Fibroblast of mammary gland (primary cell): ENCODE measurements at places on chromosomes 5 and 9.

GRCh38 chr5:152514827-152515397 lies 109.8 kb upstream of the NMUR2 start:
- peak; percentile 35 for DNase-seq

- DNase-seq = no peak
Observed at GRCh38 chr5:124980163-124980941, 233.9 kb upstream of the ZNF608 start.

- DNase-seq = no peak
Observed at GRCh38 chr5:174901336-174901735, 177.0 kb downstream of the MSX2 start.

DNA sequence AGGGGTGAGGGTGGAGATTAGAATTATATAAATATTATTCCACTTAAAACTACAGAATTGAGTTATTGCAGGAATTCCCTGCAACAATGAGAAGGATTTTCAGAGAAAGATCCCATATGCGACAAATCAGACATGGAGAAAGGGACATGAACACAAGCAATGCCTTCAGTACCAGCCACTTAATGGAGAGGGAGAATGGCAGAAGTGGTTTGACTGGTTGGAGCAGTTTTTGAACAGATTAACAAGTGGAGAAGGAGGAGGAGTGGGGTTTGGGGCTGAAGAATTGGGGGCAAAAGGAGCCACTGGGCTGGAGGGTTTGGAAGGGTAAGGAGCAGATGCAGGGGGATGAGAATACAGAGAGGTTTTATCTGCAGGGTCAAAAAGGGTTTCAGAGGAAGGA lies 620.9 kb upstream of the PTPRD start:
- DNase-seq = no peak

- no peak for DNase-seq
Observed at GRCh38 chr5:102781786-102782185, 26.7 kb downstream of the PAM start.

- DNase-seq = no peak
Observed at GRCh38 chr5:134521841-134522240, 3.6 kb upstream of the JADE2 start.

GRCh38 chr5:41527201-41527779 lies 16.9 kb upstream of the PLCXD3 start:
- peak; percentile 99 for DNase-seq

DNA sequence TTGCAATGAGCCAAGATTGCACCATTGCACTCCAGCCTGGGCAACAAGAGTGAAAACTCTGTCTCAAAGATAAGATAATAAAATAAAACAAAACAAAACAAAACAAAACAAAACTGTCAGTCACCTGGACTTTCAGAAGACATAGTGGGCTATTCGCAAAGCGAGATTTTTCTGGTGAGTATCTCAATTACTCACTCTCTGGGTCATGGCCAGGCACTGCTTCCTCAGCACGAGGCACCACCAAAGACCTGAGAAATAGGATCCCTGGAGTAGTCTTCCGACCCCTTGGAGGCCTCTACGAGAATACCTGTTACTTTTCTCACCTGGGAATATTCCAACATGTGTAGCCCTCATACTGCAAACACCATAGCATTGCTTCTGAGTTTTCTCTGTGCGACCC lies 201.7 kb upstream of the ZNF618 start:
- DNase-seq = peak; percentile 74

DNA sequence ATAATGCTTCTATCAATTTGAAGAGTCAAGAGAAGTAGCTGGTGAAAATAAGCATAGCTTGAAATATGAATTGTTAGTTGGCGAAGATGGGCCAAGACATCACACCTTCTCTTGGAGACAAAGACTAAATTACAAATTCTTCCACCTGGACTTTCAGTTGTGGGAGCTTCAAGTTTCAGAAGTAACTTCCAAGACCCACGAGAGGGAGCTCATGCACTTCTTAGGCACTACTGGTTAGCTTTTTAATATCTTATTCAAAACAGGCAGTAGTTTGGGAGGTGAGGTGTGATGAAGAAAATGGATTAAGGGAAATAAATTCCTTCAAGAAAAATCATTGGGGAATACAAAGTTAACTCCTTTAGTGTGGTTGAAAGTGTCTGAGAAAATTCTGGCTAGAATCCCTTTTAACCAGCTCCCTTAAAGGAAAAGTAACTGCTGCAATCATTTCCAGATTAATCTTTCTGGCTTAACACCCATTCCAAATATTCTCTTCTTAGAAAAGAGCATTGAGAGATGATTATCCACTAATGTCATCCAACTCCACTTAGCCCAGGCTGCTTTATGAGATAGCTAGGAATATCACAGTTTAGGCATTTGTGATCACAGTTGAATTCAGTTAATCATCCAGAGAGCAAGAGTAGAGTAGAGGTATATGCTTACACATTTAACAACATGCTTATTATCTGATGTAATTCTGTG lies 139.5 kb upstream of the DMRTA1 start:
- peak; percentile 77 for DNase-seq

DNA sequence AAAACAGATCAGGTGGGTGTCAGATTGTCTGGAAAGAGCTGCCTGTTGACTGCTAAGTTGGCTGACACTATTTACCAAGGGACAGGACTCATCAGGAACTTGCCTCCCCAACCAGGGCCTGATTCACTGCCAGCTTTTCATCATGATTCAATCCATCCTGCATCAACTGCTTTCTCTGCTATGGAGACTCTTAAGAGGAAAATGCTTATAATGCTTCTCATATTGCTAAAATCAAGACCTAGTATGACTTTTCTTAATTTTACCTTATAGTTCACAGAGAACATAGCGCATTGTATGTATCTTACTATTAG lies 21.3 kb downstream of the HTR4 start:
- DNase-seq = no peak

- no peak for DNase-seq
Observed at GRCh38 chr9:19181561-19181960, 48.9 kb upstream of the DENND4C start.

- DNase-seq = no peak
Observed at GRCh38 chr5:134637116-134637721, 4.6 kb upstream of the SAR1B start.

DNA sequence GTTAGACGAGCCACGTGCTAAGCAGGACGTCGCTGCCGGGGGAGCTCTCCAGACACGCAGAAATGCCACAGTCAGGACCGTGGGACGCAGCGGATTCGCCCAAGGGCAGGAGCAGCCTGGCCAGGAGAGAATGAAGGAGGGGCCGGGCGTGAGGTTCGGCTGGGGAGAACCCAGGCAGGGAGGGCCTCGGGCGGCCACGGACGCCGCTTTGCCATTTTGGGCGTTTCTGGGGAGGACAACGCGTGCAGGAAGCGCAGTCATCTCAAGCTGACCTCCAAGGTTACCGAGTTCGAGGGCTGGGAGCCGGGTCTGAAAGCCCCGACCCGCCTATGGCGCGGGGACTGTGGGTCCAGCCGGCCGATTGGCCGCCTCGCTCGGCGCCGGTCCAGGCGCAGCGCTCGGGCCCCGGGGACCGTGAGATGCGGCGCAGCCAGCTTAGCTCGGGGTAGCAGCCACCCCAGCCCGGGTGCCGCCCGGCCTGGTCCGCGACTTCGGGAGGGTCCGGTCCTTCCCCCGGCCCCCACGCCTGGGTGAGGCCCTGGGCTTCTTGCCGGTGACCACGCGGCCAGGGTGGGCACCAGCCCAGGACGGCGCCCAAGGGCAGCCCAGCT lies 760 bp upstream of the MAN1B1 start:
- DNase-seq = peak; percentile 47

DNA sequence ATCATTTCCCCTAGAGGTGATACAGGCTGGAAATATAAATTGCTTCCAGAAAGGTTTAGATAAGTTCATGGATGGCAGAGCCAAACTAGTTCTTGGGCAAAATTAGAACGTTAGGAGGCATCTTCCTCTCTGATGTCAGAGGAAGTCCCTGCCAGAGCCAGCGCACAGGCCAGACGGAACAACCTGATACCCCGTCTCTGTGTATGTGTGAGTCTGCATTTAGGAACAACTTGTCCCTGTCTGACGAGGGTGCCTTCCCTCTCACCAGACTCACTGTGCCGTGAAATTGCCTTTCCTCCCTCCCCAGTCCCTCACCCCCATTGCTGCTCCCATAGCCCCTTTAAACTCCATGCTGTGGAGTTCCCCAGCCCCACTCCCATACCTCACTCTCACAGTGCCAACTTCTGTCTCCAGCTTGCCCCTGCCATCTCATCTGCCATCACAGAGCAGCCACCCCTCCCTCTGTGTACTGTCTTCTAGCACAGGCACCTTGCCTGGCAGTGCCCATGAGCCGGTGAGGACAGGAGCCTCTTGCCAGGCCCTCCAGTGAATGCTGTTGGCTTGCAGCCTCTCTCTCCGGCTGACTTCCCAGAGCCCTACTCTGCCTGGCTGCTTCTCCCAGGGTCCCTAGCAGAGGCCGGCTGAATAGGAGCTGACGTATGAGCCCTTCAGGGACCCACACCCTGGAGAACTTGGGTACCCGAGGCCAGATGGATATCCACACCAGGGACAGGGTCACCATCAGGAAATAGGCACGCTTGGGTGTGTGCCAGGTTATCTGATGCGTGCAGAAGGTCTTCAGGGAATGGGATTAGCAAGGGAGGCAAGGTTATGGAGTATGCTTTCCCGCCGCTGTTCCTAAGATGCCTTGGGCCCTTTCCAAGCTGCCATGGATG lies 26.7 kb downstream of the UNC5A start:
- no peak for DNase-seq

GRCh38 chr5:101068298-101068697 lies 165.2 kb upstream of the ST8SIA4 start:
- no peak for DNase-seq

DNA sequence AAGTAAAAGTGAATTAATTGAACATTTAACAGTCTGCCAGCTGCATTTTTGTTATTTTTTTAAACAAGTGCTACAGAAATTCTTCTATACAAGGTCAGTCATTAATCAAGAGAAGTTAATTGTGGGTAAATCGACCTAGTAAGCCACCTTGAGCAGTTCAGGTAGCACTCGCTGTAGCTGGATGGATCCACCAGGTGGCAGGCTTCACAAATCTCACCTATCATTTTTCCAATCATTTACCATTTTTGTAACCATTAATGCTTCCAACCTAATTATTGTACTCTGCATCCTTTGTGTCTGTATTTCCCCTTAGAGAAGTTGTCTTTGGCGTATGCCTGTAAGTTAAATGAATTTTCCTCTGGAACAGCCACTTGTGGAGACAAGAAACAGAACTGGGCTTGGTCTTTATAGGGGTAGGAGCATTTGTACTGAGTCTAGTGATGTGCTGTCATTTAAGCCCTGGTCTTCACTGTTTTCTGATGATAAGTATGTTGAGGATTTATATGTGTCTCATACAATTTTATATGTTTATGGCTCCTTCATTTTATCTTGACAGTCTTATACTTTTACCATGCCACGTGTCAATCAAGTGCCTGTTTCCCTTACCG lies 39.5 kb downstream of the CD180 start:
- peak; percentile 46 for DNase-seq
